Fibroblast of skin of right biceps (primary cell): ENCODE measurements at places on chromosomes 1 and 21.

GRCh38 chr1:63746129-63746864 is 27.5 kb upstream of the ROR1 start:
- DNase-seq, result peak; percentile 91

- DNase-seq, result no peak
Measured at GRCh38 chr1:110462964-110463363, 12.0 kb downstream of the PROK1 start.

GRCh38 chr1:13661539-13661938 is 38.4 kb upstream of the PRDM2 start:
- DNase-seq, result peak; percentile 35

- no peak for DNase-seq
Measured at GRCh38 chr1:243452092-243452491, 196.3 kb downstream of the SDCCAG8 start.

GRCh38 chr1:205510308-205510950 is 6.0 kb downstream of the CDK18 start:
- DNase-seq, result no peak
